ENCODE measurements at places on chromosomes 3 and 15.

GRCh38 chr3:28191363-28191762, 50.1 kb upstream of the CMC1 start:
- DNase-seq: no peak

GRCh38 chr15:58288592-58288991, 143.2 kb upstream of the LIPC start:
- DNase-seq: no peak

DNA sequence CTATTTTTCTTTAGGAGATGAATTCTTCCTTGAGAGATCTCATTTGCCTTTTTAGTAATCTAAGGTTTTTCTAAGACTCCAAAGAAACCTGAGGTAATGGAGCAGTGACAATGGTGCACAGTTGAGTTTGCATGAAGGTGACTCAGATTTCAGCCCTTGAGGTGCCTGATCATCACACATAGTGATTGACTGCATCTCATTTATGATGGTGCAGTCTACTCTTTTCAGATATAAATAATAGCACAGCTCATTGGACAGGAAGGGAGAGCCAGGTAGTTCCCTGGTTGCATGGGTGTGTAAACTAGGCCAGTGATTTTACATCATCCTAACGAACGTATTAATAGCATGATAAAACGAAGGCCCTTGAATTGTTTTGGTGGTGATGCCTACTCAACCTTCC, 86.1 kb upstream of the SAMMSON start:
- no peak for DNase-seq

GRCh38 chr3:86815880-86816279, 175.1 kb downstream of the VGLL3 start:
- no peak for DNase-seq

- no peak for DNase-seq
Observed at GRCh38 chr3:182389071-182389815, 404.1 kb upstream of the ATP11B start.

DNA sequence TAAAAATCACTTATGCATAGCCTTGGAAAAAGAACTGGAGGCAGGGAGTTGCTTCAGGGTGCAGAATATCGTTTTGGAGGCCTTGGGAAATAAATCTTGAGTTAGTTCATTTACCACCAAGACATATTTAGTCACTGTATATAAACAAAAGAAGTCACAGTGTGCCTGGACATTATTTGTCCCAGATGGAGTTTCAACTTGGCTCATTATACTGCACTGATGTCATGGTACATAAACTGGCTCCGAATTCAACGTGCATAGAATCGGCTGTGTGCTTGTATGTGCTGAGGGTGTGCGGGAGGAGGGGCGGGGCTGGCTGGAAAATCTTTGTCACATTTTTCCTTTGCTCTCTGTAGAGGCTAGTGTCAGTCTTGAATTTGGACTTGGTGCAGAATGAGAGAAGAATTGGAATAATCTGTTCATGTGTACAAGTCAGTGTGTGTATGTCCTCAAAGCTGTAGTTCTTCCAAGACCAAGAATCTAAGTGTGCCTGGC, 86.6 kb downstream of the FNDC3B start:
- no peak for DNase-seq

DNA sequence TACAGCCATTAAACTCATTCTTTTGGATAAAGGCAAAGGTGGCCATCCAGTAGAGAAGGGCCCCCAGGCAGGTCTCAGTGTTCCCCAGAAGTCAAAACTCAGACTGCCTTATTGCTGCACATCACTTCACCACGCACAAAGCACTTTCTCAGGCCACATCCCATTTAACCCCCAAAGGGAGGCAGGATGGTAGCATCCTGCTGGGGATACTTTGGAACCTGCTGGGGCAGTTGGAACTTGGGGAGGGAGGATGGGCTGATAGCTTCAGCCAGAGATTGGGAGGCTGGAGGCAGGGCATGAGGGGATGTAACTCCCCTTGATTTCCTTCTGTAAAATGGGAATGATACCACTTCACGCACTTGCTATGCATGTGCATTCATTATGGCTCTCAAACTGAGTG, 5.0 kb downstream of the ITPKA start:
- no peak for DNase-seq

GRCh38 chr3:185405243-185405642, 42.3 kb downstream of the MAP3K13 start:
- no peak for DNase-seq

- DNase-seq: peak; percentile 33
Observed at GRCh38 chr3:17044855-17045254, 160.1 kb downstream of the PLCL2 start.

DNA sequence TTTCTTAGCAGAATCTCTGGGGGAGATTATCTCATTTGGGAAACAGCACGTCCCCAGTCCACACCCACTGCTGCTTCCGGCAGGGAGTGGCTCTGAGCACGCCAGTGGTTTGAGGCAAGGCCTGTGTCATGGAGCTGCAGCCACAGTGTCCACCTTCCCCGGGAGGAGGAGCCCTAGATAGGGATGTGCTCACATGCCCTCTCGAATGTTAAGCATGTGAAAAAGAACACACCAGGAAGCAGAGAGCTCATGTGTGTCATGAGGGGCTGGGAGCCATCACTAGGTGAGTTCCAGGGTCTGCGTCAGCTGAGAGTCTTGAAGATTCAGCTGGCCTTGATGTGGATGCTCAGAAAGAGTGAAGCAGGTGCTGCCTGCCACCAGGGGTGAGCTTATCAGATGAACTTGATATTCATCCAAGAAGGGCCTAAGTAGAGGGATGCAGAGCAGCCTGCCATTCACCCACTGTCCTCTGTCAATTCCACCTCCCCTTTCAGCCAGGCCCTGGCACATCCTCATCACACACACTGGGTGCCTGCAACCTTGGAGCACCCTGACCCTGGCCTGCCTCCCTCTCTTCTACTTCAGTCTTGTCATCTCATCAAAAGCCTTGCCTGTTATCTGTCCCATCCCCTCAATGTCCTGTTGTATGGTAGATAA, 16.3 kb downstream of the ITGA11 start:
- no peak for DNase-seq

GRCh38 chr3:71237672-71238071, 345.9 kb downstream of the FOXP1 start:
- no peak for DNase-seq

GRCh38 chr3:75129101-75129500, 514.6 kb upstream of the CNTN3 start:
- no peak for DNase-seq

DNA sequence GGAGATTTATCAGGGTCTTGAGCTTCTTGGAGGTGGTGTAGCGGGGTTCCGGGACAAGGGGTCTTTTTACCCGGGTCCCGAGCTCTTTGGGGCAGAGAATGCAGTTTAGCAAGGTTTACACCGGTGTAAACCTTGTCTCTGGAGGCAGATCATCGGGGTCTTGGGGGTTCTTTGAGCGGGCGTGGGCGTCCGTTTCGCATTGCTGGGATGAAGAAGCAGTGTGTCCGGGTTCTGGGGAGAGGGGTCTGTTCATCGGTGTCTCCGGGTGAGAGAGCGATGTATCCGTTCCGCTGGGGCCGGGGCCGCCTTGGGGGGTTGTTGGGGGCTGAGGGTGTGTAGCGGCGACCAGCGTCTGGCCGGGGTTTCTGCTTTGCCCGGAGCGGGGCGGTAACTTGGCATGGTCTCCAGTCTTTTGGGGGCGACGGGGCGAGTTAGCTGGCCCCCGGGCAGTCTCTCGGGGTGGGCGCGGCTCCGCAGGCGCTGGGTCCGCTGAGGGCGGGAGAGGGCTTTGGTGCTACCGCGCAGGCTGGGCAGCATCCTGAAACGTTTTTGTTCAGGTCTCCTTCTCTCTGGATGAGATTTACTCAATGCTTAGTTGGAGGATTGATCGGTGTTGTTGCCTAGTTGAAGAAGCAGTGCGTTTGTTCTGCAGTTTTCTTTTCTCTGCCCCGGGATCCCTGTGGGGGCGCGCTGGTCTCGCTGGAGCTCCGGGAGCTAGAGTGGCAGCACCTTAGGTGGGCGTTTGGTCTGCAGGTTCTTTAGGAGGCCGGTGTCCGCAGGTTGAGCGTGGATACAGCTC, 843 bp downstream of the GLCE start:
- peak; percentile 16 for DNase-seq

DNA sequence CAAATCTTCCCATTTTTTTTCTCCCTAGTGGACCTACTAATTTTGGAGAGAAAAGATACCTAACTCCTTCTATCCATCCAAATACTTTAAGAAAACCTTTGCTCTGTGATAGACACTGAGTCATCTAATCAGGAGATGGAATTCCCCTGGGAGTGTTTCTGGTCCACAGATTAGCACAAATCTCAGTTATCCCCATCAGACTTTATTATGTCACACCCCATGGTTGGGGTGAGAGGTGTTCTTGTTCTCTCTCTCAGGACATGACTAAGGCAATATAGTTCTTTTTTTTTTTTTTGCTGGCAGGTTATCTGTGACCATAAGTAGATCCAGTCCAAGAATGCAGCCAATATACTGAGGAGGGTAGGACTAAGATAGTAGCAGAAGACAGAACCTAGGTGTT, 15.8 kb downstream of the SLC9A9 start:
- DNase-seq: peak; percentile 60

DNA sequence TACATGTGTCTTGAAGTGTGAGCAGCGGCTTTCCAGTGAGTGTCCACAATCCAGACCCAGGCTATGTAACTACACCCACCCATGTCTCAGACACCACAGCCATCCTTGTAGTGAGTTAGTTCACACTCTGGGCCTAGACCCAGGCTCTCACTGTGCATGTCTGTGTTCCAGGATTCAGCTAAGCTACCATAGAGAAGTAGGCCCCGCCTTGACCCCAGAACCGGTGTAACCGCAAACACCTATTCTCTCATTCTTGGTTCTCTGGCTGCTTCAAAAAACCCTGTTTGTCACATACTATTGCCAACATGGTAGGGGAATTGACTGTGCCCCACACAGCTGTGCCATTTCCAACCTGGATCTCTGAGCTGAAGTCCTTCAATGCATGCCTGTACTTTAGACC, 560.6 kb downstream of the RSL24D1 start:
- DNase-seq: no peak
